ENCODE measurements at places on chromosomes 1 and 21. TPM values are rescaled to one million over a fixed set of nuclear protein-coding genes. Genes with fewer than 3 reads are reported as not detected.

The CTNNBIP1 gene
- polyA plus RNA-seq: 183 TPM

The ERG gene
- polyA plus RNA-seq: 0.12 TPM

The PTGFR gene
- polyA plus RNA-seq: 1.6 TPM

The AK5 gene
- 13.2 TPM for polyA plus RNA-seq

The TSPEAR gene
- polyA plus RNA-seq: not detected

The BRINP2 gene
- 0.04 TPM for polyA plus RNA-seq

The GJB3 gene
- 203 TPM for polyA plus RNA-seq

The CD53 gene
- polyA plus RNA-seq: not detected

The FNDC5 gene
- not detected for polyA plus RNA-seq

The RIPPLY3 gene
- 0.56 TPM for polyA plus RNA-seq

The DNAJC11 gene
- 37.2 TPM for polyA plus RNA-seq

The ASAP3 gene
- 5.1 TPM for polyA plus RNA-seq

The CSF1 gene
- polyA plus RNA-seq: 1.2 TPM

The PPP1R12B gene
- polyA plus RNA-seq: 0.29 TPM

The B3GALT5 gene
- polyA plus RNA-seq: not detected

The KCNE2 gene
- not detected for polyA plus RNA-seq

The HNRNPCL2 gene
- not detected for polyA plus RNA-seq

The VSIG8 gene
- 0.11 TPM for polyA plus RNA-seq

The TTC24 gene
- polyA plus RNA-seq: not detected

The BATF3 gene
- polyA plus RNA-seq: 0.38 TPM

The INSRR gene
- not detected for polyA plus RNA-seq

The SLC44A5 gene
- polyA plus RNA-seq: 0.01 TPM

The AMY2A gene
- polyA plus RNA-seq: not detected

The BGLAP gene
- 0.37 TPM for polyA plus RNA-seq

The AHCYL1 gene
- polyA plus RNA-seq: 25.2 TPM

The ACKR1 gene
- not detected for polyA plus RNA-seq

The KRTAP19-5 gene
- polyA plus RNA-seq: not detected

The DNASE2B gene
- not detected for polyA plus RNA-seq

The CFH gene
- 0.18 TPM for polyA plus RNA-seq

The GNAT2 gene
- 0.04 TPM for polyA plus RNA-seq

The C4BPA gene
- not detected for polyA plus RNA-seq

The RXFP4 gene
- polyA plus RNA-seq: not detected

The NECTIN4 gene
- polyA plus RNA-seq: 0.19 TPM

The SUSD4 gene
- polyA plus RNA-seq: 1.2 TPM

The CFAP141 gene
- not detected for polyA plus RNA-seq

The PCP4L1 gene
- not detected for polyA plus RNA-seq

The EGLN1 gene
- 4.4 TPM for polyA plus RNA-seq

The SPRR2A gene
- polyA plus RNA-seq: 11.4 TPM

The SPRR2F gene
- not detected for polyA plus RNA-seq

The GCSAML gene
- polyA plus RNA-seq: not detected

The LRIG2 gene
- polyA plus RNA-seq: 2.5 TPM

The NBPF15 gene
- 10.3 TPM for polyA plus RNA-seq

The SLC9C2 gene
- not detected for polyA plus RNA-seq

The UBL4B gene
- not detected for polyA plus RNA-seq

The TCEA3 gene
- polyA plus RNA-seq: 1.2 TPM

The CFHR5 gene
- not detected for polyA plus RNA-seq

The SLC26A9 gene
- not detected for polyA plus RNA-seq

The S100A3 gene
- 29.0 TPM for polyA plus RNA-seq

The LYPD8 gene
- polyA plus RNA-seq: not detected

The CHAF1B gene
- polyA plus RNA-seq: 9.4 TPM

The PHLDA3 gene
- 116 TPM for polyA plus RNA-seq

The HES4 gene
- 13.9 TPM for polyA plus RNA-seq

The UMODL1 gene
- polyA plus RNA-seq: not detected

The SPRR1A gene
- 9.4 TPM for polyA plus RNA-seq

The TRIM67 gene
- not detected for polyA plus RNA-seq

The FCGR2B gene
- polyA plus RNA-seq: not detected

The OPTC gene
- not detected for polyA plus RNA-seq

All from foreskin keratinocyte (primary cell).